ENCODE measurements at places on chromosomes 6 and 20.

- no peak for DNase-seq
These were observed 8.2 kb downstream of the CYB5R4 start for GRCh38 chr6:83867527-83868161.

DNA sequence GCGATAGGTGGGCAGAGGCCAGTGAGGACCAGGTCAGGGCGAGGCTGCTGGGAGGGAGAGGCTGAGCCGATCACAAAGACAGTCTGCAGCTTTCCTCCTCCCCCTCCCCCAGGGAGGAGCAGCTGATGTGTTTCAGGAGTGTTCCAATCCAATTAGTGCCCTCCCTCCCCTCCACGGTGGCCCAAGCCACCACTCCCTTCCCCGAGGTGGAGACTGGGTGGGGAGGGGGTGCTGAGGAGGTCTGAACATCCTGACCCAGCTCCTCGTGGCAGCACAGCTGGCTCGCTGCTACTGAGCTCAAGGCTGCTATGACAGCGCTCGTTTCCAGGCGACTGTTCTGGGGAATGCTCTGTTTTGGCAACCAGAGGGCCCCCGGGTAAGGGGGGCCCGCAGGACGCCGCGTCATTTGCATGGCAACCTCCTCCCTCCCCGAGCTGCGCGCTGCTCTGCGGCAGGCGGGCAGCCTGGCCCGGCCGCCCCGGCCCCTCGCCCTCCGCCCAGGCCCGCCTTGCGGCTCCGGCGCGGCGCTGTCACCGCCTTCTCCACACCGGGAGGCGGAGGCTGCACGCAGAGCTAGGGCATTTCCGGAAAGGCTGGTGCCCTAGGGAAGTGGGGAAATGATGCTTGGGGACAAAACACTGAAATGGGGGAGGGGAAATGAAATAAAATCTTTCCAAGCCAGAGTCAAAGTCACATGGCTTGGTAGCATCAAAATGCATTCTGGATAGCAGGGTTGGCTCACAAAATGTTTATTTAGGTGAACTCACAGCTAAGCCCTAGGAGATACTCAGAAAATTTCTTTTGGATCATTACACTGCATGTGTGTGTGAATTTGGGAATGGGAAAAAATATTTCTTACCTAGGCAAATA is 67.4 kb upstream of the PIM1 start:
- DNase-seq = peak; percentile 66

DNA sequence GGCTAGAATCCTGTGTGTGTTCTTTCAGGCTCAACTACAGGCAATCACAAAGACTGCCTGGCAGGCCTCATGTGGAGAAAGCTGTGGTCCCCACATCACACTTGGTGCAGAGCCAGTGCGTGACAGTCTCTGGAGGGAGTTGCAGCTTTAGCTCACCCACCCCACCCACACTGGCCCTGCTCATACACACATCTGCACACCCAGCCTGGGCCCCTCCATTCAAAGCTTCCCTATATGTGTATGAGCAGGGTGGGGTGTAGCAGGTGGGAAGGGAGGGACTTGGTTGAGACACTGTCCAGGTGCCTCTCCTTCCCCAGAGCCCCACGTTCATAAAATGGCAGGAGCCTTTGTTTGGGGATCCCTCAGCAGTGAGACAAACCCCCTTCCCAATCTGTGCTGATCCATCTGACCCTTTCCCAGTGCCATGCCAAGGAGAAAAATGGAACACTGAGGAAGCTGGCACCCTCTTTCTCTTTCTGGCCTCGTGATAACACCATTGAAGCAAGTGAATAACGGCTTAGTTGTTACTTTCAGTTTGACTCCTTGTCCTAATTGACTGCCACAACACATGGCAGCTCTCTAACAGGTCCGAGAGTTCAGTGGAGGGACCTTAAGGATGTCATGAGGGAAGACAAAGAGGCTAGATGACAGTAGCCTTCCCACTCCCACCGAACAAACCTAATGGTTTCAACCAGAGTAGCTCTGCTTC is 53.8 kb upstream of the NRSN1 start:
- no peak for DNase-seq

- DNase-seq = no peak
These were observed 230.0 kb upstream of the SULF2 start for GRCh38 chr20:48015141-48015910.

GRCh38 chr6:54072635-54073313 is 38.5 kb upstream of the MLIP start:
- no peak for DNase-seq

DNA sequence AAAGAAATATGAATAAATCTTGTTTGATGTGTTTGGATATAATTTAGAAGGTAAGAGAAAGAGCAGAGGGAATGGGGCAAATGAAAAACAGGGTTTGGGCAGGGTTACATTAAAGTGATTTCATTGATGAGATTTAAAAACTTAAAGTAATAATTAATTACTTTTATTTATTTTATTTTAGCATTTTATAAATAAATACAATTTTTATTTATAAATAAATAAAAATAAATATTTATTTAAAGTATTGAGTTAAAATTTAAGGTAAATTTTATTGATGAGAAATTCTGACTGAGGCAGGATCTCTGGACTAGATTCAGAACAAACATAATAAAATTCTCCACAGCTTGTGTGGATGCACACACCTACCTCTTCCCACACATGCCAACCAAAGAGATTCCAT is 584.1 kb upstream of the BTBD3 start:
- no peak for DNase-seq

- no peak for DNase-seq
These were observed 182.7 kb upstream of the FERMT1 start for GRCh38 chr20:6305536-6305935.

- DNase-seq = no peak
These were observed 185.0 kb upstream of the SGK1 start for GRCh38 chr6:134502614-134503549.

- DNase-seq = no peak
These were observed 39.5 kb upstream of the PREP start for GRCh38 chr6:105442369-105442768.

DNA sequence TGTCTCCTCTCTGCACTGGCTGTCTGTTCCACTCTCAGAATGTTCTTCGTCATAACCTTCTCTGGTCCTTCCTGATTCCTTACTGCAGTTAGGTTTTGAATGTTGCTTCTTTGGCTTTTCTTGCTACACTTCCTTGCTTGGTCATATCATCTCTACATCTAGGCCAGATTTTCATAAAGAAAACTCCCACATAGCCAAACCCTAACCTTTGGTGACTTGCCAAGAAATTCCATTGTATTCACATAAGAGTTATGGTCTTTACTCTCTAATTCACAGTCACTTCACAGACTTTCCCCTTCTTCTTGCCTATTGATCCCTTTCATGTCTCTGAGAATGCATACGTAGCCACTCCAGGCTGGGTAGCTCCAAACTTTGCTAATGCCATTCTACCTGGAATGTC is 41.9 kb upstream of the SIM1 start:
- DNase-seq = no peak

DNA sequence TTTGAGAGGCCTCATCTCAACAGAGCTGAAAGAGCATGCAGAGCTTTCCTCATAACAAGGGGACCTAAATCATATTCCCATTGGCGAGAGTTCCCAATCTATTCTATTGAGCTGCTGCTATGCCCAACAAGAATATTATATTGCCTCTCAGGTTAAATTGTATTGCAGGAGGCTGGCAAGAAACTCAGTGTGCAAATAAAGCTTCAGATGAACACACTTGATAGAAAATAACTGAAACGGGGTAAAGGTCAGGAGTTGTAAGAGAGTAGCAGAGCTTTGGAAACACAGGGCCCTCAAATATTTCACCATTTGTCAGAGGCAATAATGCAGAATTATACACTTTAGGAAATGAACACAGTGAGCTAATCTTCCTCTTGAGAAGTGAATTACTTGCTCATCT is 364.3 kb upstream of the SPTLC3 start:
- DNase-seq = no peak

GRCh38 chr6:163231356-163232014 is 183.0 kb upstream of the QKI start:
- DNase-seq = no peak

- DNase-seq = no peak
These were observed 123.1 kb downstream of the MRPL14 start for GRCh38 chr6:44004136-44004535.

DNA sequence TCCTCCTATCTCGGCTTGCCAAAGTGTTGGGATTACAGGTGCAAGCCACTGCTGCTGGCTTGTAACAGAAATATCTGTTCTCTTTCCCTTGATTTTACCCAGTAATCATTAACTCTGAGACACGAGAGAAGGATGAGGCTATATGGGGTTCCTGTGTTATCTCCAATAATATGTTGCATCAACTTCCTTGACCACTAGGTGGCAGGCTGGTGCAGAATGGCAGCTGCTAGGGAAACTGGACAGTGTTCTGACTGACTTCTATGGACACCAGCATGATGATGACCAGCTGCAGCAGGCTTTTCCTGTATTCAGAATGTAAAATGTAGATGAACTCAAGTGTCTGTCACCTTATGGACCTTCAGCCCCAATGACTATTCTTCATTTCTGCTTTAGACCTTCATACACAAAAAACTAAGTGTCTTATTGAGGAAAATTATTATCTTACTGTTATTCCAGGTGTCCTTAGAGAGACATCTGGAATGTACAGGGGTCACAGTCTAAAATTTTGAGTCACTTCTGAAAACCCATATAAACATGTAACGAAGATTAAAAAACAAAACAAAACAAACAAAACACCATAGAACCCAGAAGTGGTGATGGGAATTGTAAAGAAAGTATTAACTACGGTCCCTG is 20.4 kb upstream of the CD109 start:
- DNase-seq = peak; percentile 76

DNA sequence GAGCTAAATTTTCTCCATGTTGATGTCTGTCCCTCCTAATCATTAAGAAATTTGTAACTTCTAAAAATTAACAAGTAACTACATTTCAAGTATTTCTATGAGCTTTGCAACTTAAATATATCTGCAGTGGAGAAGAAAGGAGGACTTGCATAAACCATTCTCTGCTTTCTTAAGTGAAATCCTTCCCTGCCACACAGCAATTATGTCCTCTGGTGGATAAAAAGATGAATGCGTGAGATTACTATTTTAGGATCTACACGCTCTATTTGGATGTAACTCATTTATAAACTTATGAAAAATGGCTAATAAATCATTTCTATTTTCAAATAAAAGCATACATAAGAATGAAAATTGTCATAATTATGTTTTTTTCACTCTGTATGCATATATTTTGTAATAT is 338.0 kb upstream of the PTCHD4 start:
- DNase-seq = no peak

DNA sequence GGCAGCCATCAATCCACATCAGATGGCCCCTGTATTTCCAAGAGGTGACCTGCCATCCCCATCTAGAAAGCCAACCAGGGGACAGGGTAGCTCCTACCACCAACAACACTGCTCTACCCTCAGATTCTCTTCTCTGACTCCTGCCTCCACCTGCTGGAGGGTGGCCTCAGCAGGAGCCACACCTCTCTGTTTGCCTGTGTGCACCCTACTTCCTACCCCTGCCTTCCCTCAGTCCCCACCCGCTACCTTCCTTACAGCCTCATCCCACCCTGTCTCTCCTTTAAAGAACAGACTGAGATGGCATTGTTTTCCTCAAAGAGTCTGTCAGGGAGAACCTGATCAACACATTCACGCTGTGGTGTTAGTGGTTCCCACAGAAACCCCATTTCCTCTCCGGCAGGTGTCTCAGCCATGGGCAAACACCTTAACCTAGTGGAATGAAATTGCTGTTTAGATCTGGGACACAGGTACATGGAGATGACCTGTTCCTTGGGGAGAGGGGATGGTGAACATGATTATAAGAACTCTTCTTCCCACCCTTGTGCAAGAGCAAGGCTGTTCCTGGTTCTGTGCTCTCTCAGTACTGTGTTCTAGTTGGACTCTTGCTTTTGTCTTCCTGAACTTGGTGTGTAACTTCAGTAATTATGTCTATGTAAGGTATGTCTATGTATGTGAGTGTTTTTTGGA is 1.8 kb downstream of the ENTPD6 start:
- no peak for DNase-seq

- no peak for DNase-seq
These were observed 22.0 kb downstream of the C6orf15 start for GRCh38 chr6:31090275-31090972.

- no peak for DNase-seq
These were observed 594.3 kb downstream of the UTRN start for GRCh38 chr6:144879436-144879835.

- DNase-seq = no peak
These were observed 106.9 kb downstream of the FAM50B start for GRCh38 chr6:3956054-3956453.

DNA sequence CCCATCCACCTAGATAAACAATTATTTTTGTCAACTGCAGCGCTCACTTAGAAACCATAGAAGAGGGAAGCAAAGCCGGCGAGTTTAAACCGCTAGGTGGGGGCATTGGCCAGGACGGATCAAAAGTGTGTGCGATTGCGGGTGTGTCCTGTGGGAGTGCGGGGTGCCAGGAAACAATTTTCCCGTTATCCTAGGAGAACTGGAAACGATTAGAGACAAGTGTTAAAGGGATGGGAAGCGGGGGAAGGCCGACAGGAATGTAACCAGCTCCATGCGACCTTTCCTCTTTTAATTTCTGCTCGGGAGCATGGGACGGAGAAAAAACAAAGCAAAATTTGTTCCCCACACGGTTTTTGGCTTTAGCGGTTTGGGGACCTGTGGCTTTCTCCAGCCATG is 2.8 kb upstream of the HTR1B start:
- DNase-seq = no peak

- DNase-seq = no peak
These were observed 31.3 kb upstream of the ADGRF1 start for GRCh38 chr6:47073125-47074110.

DNA sequence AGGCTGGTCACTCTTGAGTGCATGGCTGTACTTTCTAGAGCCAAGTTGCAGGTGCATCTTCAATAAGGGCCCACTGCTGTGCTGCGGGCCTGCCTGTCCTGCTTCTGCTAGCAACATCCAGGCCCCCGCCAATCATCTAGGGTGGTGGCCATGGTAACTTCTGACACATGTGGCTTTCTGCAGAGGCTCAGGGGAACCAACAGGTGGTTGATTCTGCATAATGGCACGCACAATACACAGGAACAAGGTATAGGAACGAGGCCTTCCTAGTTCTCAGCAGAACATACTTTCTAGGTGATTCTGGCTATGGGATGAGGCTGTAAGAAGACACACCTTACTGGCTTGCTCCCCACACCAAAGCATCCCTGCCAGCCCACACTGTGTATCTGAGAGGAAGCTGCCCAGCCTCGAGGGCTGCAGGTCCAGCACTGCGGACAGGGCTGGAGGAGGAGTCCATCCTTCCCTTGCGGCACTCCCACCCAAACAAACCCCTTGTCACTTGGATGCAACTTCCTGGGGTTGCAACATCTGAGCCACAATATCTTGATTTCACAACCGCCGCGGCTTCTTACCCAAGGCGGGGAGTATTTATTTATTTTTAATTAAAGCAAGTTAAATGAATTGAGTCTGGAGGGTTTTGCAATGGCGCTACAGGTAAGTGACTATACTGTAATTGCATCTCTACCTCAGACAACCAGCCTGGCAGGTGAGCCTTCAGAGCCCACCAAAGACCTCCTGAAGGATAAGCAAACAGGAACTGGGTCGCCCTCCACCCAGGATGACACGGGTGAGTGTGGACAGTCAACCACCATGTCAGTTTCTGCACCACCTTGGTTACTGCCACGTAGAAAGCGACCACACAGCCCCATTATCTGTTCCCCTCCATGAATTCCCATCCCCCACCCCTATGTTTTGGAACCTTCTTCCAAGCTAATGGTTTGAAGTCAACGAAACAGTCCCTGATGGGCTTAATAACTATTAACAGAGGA is 49.6 kb downstream of the SULF2 start:
- DNase-seq = no peak

Data from KG1 (cell line).